Stimulated activated CD4-positive, alpha-beta T cell treated with anti-CD3 and anti-CD28 coated beads, Interleukin-1b, Interleukin-23, amount 100 ng/mL, for 1 hour (primary cell): ENCODE measurements at places on chromosomes 5 and 9.

- DNase-seq, result no peak
Observed at GRCh38 chr5:86640998-86641397, 23.3 kb downstream of the COX7C start.

- DNase-seq, result no peak
Observed at GRCh38 chr5:174732036-174733020, 7.9 kb downstream of the MSX2 start.

DNA sequence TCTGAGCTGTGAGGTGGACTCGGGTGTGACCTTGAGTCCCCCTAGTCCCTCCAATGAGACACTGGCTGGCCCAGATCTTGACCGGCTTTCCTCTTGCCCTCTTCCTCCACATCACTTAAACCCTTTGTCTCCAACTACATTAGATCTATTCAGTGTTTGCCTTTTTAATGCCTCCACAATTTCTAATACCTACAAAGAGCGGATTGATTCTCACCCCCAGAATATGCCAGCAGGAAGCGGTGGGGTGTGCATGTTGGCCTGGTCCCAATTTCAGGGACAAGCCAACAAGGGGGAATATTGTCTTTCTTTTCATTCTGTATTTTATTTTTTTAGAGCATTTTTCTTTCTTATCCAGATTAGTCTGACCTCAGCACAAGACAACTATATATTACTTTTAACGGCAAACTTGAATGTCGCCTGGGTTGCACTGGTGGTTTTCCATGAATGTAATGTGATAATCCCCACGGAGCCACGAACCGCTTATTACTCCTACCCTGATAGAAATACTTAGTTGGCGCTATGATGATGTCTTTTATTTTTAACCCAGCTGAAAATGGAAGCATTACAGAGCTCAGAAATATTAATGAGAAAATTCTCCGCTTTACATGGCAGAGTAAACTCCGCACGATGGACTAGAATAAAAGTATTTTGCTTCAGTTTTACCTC lies 68.5 kb upstream of the MYO10 start:
- DNase-seq, result no peak

GRCh38 chr9:128168731-128169308 lies 8.8 kb downstream of the BBLN start:
- no peak for DNase-seq

DNA sequence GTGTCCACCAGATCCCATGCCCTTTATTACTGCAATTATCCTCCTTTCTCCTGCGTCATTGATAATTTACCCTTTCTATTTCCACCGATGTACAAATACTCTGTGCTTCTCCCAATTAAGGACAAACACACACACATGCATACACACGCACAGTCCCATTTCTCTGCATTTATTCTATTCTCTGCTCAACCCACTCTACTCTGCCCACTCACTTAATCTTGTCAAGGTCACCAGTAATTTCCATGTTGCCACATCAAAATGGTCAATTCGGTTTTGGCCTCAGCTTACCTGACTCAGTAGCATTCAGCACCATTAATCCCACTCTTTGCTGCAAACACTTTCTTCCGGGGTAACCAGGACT lies 14.6 kb upstream of the STRBP start:
- DNase-seq, result no peak

DNA sequence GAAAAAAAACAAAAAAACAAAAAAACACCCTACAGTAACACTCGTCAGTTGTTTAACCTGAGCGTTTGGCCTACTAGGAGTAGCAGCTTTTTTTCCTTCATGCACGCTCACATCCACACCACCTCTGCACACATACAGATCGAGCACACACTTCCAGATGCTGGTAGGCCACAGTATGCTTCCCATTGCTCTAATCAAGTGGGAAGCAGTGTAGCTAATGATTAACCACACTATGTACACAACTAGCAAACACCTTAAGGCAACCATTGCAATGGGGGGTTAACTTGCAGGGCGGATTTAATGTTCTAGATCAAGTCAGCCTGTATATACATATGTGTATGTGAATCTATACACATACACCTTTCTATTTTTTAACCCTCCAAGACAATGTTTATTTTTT lies 65.5 kb upstream of the GLRX start:
- DNase-seq, result no peak

- DNase-seq, result no peak
Observed at GRCh38 chr5:82045554-82046275, 73.9 kb downstream of the ATG10 start.

- DNase-seq, result no peak
Observed at GRCh38 chr5:36156121-36156601, 4.2 kb downstream of the SKP2 start.

DNA sequence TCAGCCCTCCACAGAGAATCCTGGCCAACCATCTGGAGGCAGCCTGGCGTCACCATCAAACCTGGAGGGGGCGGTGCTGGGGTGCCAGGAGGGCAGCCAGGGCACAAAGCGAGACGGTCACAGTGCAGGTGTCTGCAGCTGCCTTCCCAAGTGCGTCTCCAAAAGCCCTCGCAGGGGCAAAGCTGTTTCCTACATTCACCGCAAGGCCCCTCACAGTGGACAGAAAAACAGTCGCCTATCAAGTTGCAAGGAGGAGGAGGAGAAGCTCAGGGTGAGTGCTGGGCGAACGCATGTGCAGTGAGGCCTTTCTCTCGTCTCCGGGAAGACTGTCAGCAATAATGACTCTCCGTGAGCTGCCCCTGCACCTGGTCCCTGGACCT lies 18.0 kb upstream of the LHX3 start:
- no peak for DNase-seq

DNA sequence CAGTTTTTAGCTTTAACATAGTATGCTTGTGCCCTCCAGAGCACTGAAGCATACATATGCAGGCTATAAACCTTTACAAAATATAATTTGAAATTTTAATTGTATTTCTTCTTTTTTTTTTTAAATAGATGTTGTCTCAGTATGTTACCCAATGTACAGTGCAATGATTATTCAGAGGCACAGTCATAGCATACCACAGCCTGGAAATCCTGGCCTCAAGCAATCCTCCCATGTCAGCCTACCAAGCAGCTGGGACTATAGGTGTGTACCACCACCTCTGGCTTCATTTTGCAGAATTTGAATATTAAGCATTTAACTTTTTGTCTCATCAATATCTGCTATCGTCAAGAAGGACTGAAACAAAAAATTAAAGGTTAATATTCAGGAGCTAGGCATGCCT lies 16.9 kb upstream of the ZNF782 start:
- no peak for DNase-seq
